ENCODE measurements at places on chromosomes 16 and 17.

- no peak for DNase-seq
These were observed 84.7 kb downstream of the YPEL2 start for GRCh38 chr17:59416184-59416583.

- DNase-seq: no peak
These were observed 487 bp downstream of the SRL start for GRCh38 chr16:4241258-4241927.

- DNase-seq: no peak
These were observed 390 bp downstream of the MNT start for GRCh38 chr17:2400474-2400866.

DNA sequence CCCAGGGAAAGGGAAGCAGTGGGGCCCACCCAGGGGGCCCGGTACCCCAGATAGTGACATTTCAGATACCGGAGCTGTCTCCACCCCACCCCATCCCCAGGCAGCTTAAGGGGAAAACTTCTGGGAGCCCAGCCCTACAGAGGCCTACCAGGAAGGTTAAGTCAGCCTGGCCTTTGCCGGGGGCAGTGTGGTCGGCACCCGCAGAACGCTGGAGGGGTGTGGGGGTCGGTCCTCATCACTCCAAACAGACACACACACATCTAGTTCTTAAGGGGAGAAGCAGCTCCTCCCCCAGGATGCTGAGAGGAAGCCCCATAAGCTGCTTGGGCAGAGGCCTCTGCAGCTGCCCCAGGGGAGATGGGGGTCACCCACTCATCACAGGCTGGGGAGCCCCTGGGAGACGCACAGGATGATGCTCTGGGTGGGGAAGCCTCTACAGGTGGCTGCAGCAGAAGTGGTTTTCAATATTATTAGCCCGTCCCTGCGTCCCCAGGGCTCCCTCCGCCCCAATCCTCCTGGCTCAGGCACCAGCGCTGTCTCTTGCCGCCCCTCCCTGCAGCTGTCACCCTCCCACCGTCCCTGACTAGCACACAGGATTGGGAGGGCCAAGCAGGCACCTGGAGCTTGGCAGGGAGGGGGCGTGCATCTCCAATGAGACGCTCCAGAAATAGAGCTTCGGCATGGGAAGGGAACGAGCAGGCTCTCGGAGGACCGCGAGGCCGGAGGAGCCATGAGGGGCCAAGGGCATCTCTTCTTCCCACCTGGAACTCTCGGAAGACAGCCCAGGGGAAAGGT, 1.4 kb upstream of the ABR start:
- no peak for DNase-seq

DNA sequence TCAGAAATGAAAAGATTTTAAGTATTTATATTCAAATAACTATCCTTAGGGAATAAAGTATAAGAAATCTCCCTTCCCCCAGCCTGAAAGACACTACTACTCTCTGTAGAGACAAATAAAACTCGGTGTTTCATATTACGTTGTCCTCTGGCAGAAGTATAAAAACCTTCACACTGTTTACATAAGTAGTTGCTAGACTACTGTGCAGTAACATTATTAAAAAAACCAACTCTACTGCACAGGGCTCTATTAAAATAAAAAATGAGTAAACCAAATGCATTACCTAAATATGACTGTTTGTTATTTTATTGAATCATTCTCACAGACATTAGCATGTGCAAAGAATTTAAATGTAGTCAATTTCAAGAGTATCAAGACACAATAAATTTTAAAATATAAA, 67.4 kb downstream of the MED13 start:
- no peak for DNase-seq

- no peak for DNase-seq
These were observed 144.0 kb upstream of the CHMP6 start for GRCh38 chr17:80847496-80848230.

GRCh38 chr16:67490335-67491096, 7.2 kb upstream of the AGRP start:
- DNase-seq: no peak

- DNase-seq: no peak
These were observed 93.2 kb upstream of the SIAH1 start for GRCh38 chr16:48478393-48478792.

GRCh38 chr16:52465711-52466267, 81.2 kb downstream of the TOX3 start:
- DNase-seq: peak; percentile 52

- peak; percentile 33 for DNase-seq
These were observed 952 bp downstream of the BMERB1 start for GRCh38 chr16:15435216-15435864.

GRCh38 chr16:4372001-4372577, 441 bp downstream of the VASN start:
- DNase-seq: no peak

- DNase-seq: no peak
These were observed 77.4 kb upstream of the CCL2 start for GRCh38 chr17:34177642-34178041.

DNA sequence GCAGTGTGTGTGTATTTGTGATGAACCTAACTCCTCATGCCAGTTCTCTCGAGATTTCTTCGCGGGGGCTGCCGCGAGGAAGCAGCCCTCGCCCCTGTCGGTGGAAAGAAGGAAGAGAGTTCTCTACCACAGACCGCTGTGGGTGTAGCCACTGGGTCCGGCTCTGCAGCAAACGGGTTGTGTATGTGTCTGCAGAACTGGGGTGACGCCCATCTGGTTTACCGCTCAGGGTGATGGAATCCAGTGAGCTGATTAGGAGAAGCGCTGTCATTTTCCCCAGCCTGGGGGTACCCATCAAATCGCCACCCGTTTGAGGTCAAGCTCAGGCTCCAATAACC, 7.7 kb downstream of the CORO6 start:
- peak; percentile 66 for DNase-seq

- no peak for DNase-seq
These were observed 146.7 kb downstream of the RAB11FIP4 start for GRCh38 chr17:31538080-31538762.

DNA sequence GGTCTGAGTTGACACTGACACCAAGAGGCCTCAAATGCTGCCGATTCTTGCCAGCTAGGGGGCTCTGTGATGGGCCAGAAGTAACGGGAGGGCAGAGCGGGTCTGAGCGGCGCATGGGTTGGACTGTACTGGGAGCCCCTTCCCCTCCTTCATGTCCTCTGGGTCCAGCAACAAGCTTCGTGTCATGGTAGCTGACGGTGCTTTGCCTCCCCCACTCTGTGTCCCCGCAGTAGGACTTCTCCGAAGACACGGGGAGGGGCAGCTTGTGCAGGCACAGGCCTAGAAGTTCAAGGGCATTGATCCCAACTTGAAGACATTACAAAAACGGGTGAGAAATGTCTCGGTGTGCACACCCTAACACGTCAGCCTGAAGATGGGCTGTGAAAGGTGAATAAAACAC, 39.8 kb upstream of the DNAH17 start:
- no peak for DNase-seq

- no peak for DNase-seq
These were observed 21.6 kb downstream of the C17orf58 start for GRCh38 chr17:67974598-67975066.

- DNase-seq: no peak
These were observed 135.1 kb downstream of the CDH13 start for GRCh38 chr16:82761858-82762257.

GRCh38 chr16:6753553-6753952, 579.1 kb upstream of the RBFOX1 start:
- peak; percentile 49 for DNase-seq

GRCh38 chr16:50526249-50526648, 21.9 kb upstream of the NKD1 start:
- no peak for DNase-seq

- no peak for DNase-seq
These were observed 1.6 kb downstream of the HSD11B2 start for GRCh38 chr16:67432506-67432890.

- peak; percentile 16 for DNase-seq
These were observed 1.0 kb downstream of the SLC16A6 start for GRCh38 chr17:68289936-68290267.

DNA sequence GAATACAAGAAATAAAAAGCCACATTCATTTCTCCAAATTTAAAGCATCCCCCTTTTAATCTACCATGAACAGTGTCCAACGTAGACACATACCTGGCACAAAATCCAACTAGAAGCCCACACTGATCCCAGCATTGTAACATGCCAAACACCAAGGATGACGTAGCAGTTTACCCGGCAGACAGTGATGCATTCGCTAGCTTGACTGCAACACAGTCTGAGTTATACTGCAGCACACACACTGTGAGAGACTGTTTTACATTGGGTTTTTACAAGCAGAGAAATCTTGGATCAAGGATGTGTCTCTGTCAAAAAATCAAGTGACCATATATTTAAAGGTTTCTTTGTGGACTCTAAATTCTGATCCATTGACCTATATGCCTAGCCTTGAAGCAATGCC, 74.5 kb upstream of the C17orf78 start:
- DNase-seq: peak; percentile 57

DNA sequence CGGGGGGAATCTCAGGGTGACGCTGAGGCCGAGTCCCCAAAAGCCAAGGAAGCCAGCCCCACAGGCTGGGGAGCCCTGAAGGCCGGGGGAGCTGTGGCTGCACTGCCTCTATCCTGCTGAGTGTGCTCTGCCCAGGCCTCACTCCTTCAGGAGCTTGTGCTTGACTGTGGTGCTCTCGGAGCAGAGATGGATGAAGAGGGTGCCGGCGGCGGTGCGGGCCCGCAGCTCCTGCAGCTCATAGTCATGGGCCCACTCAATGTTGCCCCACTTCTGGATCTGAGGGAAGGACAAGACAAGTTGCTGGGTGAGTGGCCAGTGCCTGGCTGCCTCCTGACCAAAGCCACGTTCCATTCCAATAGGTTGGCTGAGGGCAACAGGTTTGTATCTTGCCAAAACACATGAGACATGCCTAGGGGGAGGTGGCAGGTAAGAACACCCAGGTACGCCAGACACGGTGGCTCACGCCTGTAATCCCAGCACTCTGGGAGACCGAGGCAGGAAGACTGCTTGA, 20.5 kb downstream of the ATPAF2 start:
- DNase-seq: no peak

GRCh38 chr17:55086635-55087058, 118.1 kb downstream of the STXBP4 start:
- no peak for DNase-seq

GRCh38 chr16:70483426-70483825, 29.0 kb downstream of the FCSK start:
- no peak for DNase-seq

DNA sequence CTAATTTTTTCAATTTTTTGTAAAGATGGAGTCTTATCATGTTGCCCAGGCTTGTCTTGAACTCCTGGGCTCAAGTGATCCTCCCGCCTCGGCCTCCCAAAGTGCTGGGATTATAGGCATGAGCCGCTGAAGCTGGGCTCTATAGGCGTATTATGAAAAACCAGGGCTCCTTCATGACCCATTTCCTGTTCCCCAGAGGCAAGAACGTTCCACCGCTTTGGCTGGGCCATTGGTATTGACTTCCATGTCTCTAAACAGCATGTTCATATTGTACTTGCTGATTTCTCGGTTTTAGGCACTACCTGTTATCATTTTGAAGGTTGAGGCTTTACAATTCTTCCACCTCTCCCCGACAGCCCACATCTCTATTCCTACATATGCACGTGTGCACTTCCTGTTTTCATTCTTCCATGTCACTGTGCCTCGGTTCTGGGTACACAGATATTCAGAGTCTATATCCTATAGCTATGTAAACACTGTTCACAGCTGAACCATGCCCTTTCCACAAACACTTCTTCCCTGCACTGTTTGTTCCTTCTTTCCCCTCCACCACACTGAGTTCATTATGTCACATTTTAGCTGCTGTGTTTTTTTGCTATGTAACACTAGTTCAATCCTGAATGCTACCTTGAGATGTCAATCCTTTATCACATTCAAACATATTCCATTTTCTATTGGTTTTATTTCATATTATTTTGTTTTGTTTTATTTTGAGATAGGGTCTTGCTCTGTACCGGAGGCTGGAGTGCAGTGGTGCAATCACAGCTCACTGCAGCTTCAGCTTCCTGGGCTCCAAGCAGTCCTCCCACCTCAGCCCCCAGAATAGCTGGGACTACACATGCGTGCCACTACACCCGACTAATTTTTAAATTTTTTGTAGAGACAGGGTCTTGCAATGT, 16.8 kb upstream of the MAPK3 start:
- DNase-seq: no peak

DNA sequence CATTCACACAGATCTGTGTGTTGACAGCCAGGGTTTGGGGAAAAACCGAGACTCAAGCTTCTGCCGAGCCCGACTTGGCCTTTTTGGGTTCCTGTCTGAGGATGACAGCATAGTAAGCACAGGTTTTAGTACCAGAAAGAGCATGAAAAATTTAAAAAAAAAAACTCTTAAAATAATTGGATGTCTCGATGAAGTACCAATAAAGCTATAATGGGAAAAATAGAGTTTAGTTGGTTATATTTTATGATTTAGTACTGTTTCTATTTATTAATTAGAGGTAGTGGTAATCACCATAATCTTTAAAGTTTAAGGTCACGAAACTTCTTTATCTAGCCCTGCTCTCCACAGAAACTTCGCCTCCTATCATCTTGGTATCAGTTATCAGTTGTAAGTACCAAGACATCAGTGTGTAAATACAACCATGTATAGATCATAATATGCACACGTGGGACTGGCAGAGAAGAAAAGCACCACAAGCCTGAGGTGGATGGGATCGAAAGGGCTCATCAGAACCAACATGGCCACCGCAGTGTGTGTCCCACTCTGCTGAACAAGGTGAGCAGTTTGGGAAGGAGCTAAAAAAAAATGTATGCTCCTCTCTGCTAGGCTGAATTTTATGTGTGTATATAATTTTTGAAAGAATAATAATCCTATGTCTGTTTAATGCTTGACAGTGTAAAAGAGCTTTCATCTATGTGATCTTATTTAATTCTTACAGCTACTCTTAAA, 14.4 kb upstream of the EEF2K start:
- peak; percentile 54 for DNase-seq

GRCh38 chr16:89862732-89863131, 10.7 kb upstream of the TCF25 start:
- DNase-seq: no peak

GRCh38 chr17:58993311-58993710, 113.4 kb downstream of the TRIM37 start:
- DNase-seq: no peak

DNA sequence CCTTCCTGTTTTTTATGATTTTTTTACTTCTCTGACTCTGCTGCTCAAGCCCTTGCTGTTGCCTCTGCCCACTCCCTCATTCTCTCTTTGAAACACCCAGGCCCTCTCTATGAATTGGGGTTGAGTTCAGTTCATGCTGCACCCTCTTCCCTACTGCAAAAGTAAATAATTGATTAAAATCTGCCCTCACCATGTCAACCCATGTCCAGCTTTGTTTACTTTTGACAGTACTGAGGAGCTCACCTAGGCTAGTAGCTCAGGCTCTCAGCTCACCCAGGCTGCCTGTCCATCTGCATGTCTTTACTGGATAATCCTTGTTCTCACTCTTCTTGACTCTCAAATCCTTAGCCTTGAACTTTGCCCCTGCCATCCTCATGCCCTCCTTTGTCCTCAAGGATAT, 95.2 kb downstream of the SPACA3 start:
- DNase-seq: no peak

GRCh38 chr17:50845240-50846147, 10.1 kb downstream of the WFIKKN2 start:
- DNase-seq: no peak

DNA sequence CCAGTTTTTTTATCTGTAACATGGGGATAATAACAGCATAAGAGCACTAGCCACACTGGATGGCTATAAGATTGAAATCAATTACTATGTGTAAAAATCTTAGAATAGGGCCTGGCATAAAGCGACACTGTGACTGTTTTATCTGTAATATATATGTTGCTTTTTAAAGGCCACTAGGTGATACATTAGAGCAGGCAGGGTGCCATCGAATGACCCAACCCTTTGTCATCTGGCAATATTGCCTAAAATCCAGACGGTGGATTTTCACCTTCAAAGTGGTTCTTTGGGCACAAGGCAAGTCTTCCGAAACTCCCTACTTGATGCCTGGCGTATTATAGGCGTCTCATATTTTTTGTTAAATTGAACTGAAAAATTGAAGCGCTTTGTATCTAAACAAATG, 69.1 kb downstream of the PRKCA start:
- DNase-seq: no peak

Data from brain (organoid and tissue), 16 donors.